Fibroblast of the aortic adventitia (primary cell): ENCODE measurements at places on chromosomes 12 and 14. TPM values are rescaled to one million over a fixed set of nuclear protein-coding genes. Genes with fewer than 3 reads are reported as not detected.

The CLEC4D gene
- not detected in 2 replicates for total RNA-seq

The FKBP3 gene
- total RNA-seq, result 21.7 and 41.3 TPM in 2 replicates

GRCh38 chr14:102396521-102396920, 33.8 kb downstream of the TECPR2 start:
- no peak for DNase-seq

GRCh38 chr12:132094269-132094891, 49.7 kb downstream of the DDX51 start:
- no peak for DNase-seq

The CCDC60 gene
- total RNA-seq, result not detected in 2 replicates

GRCh38 chr12:83141460-83141994, 454.8 kb downstream of the TMTC2 start:
- no peak for DNase-seq

- no peak for DNase-seq
Observed at GRCh38 chr12:110337912-110338710, 57.1 kb downstream of the ATP2A2 start.

- no peak for DNase-seq
Observed at GRCh38 chr12:51017452-51017851, 8.7 kb downstream of the SLC11A2 start.

- peak; percentile 94 for DNase-seq
Observed at GRCh38 chr12:54463034-54463433, 10.4 kb downstream of the GTSF1 start.

The ST8SIA1 gene
- 4.6 and 13.7 TPM in 2 replicates for total RNA-seq

DNA sequence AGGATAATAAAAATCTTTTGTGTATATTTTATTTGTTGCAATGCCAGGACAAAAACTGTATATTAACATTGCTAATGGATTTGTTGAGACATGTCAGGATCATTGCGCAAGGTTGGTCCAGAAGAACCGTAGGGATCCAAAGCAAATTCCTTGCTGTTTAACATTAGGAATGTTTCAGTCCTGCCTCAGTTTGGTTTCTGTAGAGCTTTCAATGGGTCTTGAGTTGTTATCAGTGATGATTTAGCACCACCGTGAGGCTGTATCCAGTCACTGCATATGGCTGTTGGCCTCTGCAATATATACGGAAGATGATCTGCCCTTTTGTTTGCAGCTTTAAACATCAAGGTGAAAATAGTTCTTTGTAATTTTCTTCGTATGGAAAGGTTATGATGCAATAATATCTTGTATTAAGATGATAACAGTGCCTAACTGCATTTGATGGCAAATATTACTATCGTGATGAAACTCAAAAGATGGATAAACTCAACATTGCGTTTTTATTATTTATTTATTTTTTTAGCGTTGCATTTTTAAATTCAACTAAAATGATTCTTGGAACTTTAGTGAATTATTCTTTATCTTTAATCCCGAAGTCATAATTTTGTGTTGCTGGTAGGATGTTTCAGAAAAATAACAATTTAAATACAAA, 231.2 kb downstream of the AKAP6 start:
- peak; percentile 92 for DNase-seq

DNA sequence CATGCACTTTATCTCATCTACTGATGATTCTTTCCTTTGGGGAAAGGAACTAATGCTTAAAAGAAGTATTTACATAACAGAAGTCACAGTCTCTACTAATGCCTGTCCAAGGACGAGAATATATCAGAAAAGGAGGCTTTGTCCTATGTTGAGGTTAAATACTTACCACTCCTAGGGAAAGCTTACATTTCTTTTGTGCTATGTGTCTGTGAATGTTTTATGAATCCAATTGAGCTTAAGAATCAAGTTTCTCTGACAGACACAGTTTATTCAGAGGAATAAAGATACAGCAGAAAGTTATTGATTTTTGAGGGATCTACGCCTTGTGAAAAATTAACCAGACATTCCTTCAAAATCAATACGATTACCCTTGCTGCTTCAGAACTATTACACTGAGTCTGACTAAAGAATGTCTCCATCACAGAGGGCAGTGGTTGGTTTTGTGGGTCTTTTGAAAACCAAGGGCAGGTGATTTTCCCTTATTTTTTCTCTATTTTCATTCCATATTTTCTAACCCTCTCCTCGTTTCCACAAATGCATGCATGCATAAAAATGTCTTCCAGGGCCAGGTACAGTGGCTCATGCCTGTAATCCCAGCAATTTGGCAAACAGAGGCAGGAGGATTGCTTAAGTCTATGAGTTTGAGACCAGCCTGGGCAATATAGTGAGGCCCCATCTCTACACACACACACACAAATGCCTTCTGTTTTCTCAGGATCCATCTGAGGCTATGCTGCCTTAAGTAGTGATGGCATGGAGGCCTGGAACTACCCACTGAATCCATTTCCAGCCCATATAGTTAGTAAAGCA, 1095.1 kb downstream of the GALC start:
- no peak for DNase-seq

- DNase-seq, result no peak
Observed at GRCh38 chr14:65287264-65288131, 125.0 kb upstream of the FUT8 start.

The CLEC14A gene
- 0.63 and 4.5 TPM in 2 replicates for total RNA-seq

DNA sequence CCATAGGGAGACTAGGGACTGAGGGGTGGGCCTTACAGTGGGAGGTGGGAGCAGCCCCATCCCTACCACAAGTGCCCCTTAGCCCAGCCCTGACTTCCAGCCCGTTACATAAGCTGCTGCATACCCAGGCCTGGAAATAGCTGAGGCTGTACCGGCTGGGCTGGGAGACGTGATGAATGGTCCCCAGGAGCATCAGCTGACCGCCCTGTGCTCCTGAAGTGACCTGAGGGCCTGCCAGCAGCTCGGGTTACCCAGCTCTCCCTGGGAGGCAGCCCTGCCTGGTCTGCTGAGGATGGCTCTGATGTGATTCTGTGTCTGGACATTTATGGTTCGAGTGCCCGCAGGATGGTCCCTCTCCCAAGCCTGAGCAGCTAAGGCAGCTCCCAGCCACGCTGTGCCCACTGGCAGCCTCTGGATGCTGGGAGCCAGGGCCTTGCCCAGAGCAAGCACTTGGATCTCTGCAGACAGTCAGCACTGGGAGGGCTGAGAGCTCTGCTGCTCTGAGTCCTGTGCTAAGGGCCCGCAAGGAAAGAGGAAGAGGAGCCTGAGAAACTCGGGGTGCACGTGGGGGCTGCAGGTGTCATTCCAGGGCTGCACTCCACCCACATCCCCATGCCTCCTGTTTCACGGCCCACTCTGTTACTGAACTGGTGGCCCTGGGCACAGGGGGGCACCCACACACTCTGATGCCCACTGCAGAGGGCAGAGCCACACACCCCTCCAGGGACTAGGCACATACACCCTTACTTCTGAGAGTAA, 20.5 kb downstream of the TAMALIN start:
- no peak for DNase-seq

The CIROP gene
- 1.8 TPM in 1 of 2 replicates, not detected in the other for total RNA-seq

The ARHGEF25 gene
- total RNA-seq, result 18.3 and 64.5 TPM in 2 replicates

DNA sequence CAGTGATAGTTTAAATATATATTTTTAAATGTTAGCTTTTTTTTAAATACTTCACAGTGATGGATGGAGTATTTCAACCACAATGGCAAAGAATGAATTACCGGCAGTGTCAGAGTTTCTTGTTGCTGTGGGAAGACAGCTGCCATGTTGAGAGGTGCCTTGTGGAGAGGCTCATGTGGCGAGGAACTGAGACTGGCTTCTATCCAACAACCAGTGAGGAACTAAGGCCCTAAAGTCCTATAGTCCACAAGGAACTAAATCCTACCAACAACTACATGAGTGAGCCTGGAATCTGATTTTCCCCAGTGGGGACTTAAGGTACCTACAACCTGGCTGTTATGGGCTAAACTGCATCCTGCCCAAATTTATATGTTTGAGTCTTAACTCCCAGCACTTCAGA, 220.2 kb upstream of the PLEKHG7 start:
- no peak for DNase-seq

The GPR68 gene
- total RNA-seq, result 1.3 and 17.1 TPM in 2 replicates

- DNase-seq, result peak; percentile 90
Observed at GRCh38 chr12:570921-571794, 92.1 kb downstream of the NINJ2 start.

The P2RX2 gene
- not detected in 2 replicates for total RNA-seq

The CKAP4 gene
- 162 and 217 TPM in 2 replicates for total RNA-seq

The BICDL1 gene
- 1.8 TPM in 1 of 2 replicates, not detected in the other for total RNA-seq

The KLRK1 gene
- total RNA-seq, result not detected in 2 replicates

The ASB8 gene
- 29.7 and 32.8 TPM in 2 replicates for total RNA-seq

- DNase-seq, result no peak
Observed at GRCh38 chr12:111454311-111454710, 48.6 kb downstream of the SH2B3 start.

GRCh38 chr14:92259613-92260357, 63.2 kb upstream of the SLC24A4 start:
- no peak for DNase-seq

The CPSF6 gene
- 13.4 and 25.8 TPM in 2 replicates for total RNA-seq

GRCh38 chr12:47841501-47841900, 21.8 kb upstream of the HDAC7 start:
- peak; percentile 73 for DNase-seq

DNA sequence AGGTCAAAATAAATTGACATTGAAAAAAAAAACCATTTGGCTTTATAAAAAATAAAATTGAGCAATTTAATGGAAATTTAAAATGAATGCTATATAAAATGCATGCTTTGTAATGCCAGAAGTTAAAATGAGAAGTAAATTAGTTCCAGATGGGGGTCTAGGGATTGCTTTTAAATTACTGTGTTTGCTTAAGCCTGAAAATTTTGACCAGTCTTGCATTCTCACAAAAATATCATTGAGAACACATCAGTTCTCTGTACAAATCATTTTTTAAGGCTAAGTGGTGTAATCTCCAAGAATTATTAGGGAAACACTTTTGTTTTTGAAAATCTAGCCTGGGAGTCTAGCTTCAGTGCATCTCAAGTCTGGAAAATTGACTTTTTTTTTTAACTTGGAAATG, 90.7 kb downstream of the RERG start:
- peak; percentile 4 for DNase-seq

The KERA gene
- total RNA-seq, result not detected in 2 replicates

GRCh38 chr12:110861729-110862128, 14.9 kb downstream of the CCDC63 start:
- no peak for DNase-seq

GRCh38 chr14:62079038-62079437, 316.8 kb downstream of the SNAPC1 start:
- no peak for DNase-seq

The KLRB1 gene
- total RNA-seq, result not detected in 2 replicates

- DNase-seq, result peak; percentile 83
Observed at GRCh38 chr14:29548948-29549370, 378.7 kb downstream of the PRKD1 start.
